ENCODE measurements at places on chromosomes 16 and 17. TPM values are rescaled to one million over a fixed set of nuclear protein-coding genes. Genes with fewer than 3 reads are reported as not detected.
A peak's percentile ranks its signal among the peaks of the same experiment; 100 is the strongest.

GRCh38 chr17:14351493-14351892 lies 50.6 kb downstream of the HS3ST3B1 start:
- H3K4me3 ChIP-seq, result no peak overlapping the region
- H3K27me3 ChIP-seq, result no peaks in the 10 kb centered on the region
- H3K36me3 ChIP-seq, result no peaks in the 10 kb centered on the region
- H3K4me1 ChIP-seq, result no peaks in the 10 kb centered on the region

GRCh38 chr16:66357523-66357928 lies 9.0 kb upstream of the CDH5 start:
- no peaks in the 10 kb centered on the region for H3K27me3 ChIP-seq
- H3K36me3 ChIP-seq, result no peaks in the 10 kb centered on the region
- no peak overlapping the region for H3K27ac ChIP-seq

GRCh38 chr17:32112416-32112815 lies 29.9 kb upstream of the RHOT1 start:
- no peaks in the 10 kb centered on the region for H3K4me1 ChIP-seq
- H3K36me3 ChIP-seq, result no peaks in the 10 kb centered on the region
- H3K27ac ChIP-seq, result no peak overlapping the region
- H3K27me3 ChIP-seq, result no peaks in the 10 kb centered on the region
- no peak overlapping the region for H3K4me3 ChIP-seq

DNA sequence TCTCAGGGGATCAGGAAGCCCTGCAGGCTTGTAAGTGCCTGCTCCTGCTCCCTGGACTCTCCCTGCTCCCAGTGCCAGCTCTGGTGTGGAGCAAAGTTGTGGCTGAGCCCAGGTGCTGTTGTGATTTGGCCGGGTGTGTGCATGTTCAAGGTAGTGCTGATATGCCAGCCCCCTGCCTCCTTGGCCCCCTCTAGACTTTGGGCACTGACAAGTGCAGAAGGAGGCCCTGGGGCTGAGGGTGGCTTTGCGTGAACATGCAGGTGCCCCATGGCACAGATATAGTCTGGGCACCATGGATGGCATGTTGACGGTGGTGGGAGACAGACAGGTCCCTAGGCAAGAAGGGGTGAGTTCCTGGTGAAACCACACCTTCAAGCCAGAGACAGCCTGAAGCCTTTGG lies 441.6 kb upstream of the CDH8 start:
- no peak overlapping the region for H3K27ac ChIP-seq
- no peaks in the 10 kb centered on the region for H3K27me3 ChIP-seq
- no peak for DNase-seq
- H3K4me1 ChIP-seq, result no peaks in the 10 kb centered on the region
- no peak overlapping the region for H3K4me3 ChIP-seq
- H3K36me3 ChIP-seq, result no peaks in the 10 kb centered on the region

GRCh38 chr17:11279776-11280344 lies 38.8 kb downstream of the SHISA6 start:
- no peak overlapping the region for H3K27ac ChIP-seq
- no peaks in the 10 kb centered on the region for H3K27me3 ChIP-seq
- H3K4me1 ChIP-seq, result peaks cover 5% of the 10 kb centered on the region
- no peak overlapping the region for H3K4me3 ChIP-seq

DNA sequence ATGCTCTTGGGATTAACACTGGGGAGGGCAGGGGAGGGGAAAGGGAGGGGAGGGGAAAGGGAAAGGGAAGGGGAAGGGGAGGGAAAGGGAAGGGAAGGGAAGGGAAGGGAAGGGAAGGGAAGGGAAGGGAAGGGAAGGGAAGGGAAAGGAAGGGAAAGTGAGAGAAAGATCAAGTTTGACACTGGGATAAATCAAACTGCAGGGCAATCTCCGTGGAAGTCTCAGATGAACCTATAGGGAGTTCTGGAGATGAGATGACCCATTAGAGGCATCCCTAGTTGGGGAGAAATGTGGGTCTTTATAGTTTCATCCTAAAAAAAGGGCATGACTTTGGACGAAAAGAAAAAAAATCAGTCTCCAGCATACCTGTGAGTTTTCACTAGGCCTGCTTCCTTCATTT lies 2.2 kb downstream of the KRTAP4-12 start:
- no peaks in the 10 kb centered on the region for H3K36me3 ChIP-seq
- no peak for DNase-seq
- H3K27me3 ChIP-seq, result no peaks in the 10 kb centered on the region
- H3K4me1 ChIP-seq, result no peaks in the 10 kb centered on the region

GRCh38 chr16:24774510-24774909 lies 45.1 kb downstream of the TNRC6A start:
- no peak overlapping the region for H3K4me3 ChIP-seq
- DNase-seq, result no peak
- no peaks in the 10 kb centered on the region for H3K27me3 ChIP-seq
- H3K4me1 ChIP-seq, result peaks cover 4% of the 10 kb centered on the region
- H3K36me3 ChIP-seq, result peaks cover 15% of the 10 kb centered on the region

DNA sequence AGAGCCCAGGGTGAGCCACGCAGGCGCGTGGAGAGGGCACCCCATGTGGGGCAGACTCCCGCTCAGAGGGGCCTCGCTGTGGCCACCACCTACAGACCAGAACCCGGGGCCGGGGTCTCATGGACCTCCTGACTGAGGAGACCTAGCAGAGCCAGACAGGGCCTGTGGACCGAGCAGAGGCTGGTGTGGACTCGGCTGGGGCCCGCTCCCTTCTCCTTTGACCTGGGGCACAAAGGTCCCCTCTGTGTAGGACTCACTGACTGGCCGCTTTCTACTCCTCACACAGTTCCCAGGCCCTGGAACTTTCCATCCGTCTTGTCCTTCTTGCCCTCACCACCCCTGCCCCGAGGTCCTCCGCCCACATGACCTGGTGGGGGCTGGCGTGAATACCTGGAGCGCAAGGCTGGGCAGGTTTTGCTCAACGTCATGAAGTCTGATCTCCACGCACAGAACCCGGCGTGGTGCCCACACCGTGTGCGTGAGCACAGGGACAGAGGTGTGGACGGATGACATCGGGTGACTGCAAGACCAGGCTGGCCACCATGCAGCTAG lies 44.7 kb upstream of the ACSF3 start:
- H3K27ac ChIP-seq, result no peak overlapping the region
- H3K4me3 ChIP-seq, result no peak overlapping the region
- peaks cover 6% of the 10 kb centered on the region for H3K4me1 ChIP-seq

DNA sequence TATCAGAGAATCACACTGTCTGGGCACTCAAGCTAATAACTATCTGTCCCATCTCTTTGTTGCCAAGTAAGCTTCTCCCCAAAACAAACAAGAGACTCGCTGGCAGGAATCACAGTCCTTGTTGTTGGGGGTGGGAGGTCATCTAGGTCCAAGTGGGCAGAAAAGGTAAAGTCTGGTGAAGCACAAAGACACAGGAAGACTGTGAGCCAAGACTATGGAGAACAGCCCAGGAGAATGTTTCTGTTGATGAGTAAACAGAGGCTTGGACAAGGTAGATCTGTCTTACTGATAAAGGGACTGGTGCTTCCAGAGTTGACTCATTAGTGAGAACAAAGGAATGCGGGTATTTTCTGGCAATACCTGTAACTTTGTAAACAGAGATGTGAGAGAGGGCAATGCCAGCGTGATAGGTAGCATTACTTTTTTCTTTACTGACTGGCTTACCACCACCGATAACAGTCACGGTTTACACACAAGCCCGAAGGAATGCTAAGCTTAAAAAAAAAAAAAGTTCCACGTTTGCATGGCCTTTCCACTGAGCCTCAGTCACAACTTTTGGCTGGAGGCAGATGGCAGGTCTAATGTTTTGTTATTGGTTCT lies 11.5 kb upstream of the MMD start:
- H3K4me3 ChIP-seq, result no peak overlapping the region
- H3K27me3 ChIP-seq, result no peaks in the 10 kb centered on the region
- H3K4me1 ChIP-seq, result peaks cover 15% of the 10 kb centered on the region
- no peak for DNase-seq
- no peak overlapping the region for H3K27ac ChIP-seq

- peaks cover 7% of the 10 kb centered on the region for H3K4me1 ChIP-seq
- no peak overlapping the region for H3K27ac ChIP-seq
- H3K4me3 ChIP-seq, result no peak overlapping the region
- DNase-seq, result no peak
- H3K36me3 ChIP-seq, result no peaks in the 10 kb centered on the region
- no peaks in the 10 kb centered on the region for H3K27me3 ChIP-seq
These were observed 119.5 kb downstream of the NTN1 start for GRCh38 chr17:9140550-9141424.

- no peaks in the 10 kb centered on the region for H3K4me1 ChIP-seq
- no peak overlapping the region for H3K4me3 ChIP-seq
- H3K27me3 ChIP-seq, result peaks cover 3% of the 10 kb centered on the region
- H3K27ac ChIP-seq, result no peak overlapping the region
These were observed 19.7 kb upstream of the GUCY2D start for GRCh38 chr17:7982666-7983065.

- H3K4me1 ChIP-seq, result no peaks in the 10 kb centered on the region
- H3K27ac ChIP-seq, result no peak overlapping the region
- H3K36me3 ChIP-seq, result no peaks in the 10 kb centered on the region
- DNase-seq, result no peak
- no peak overlapping the region for H3K4me3 ChIP-seq
These were observed 1.2 kb downstream of the C16orf54 start for GRCh38 chr16:29744541-29745101.

DNA sequence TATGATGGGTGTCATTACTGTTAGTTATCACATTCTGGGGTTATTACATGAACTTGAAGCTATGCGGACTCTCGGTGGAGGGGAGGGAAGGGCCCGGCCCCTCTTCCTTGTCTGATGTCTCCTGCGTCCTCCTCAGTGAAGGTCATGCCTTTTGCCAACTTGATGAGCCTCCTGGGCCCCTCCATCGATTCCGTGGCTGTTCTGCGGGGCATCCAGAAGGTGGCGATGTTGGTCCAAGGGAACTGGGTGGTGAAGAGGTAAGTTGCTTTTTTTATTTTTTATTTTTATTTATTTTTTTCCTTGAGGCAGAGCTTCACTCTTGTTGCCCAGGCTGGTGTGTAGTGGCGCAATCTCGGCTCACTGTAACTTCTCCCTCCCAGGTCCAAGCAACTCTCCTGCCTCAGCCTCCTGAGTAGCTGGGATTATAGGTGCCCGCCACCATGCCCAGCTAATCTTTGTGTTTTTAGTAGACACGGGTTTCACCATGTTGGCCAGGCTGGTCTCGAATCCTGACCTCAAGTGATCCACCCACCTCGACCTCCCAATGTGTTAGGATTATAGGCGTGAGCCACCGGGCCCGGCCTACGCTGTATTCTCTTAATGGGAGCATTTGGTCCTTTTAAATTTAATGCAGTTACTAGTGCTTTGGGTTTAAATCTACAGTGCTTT lies 21.6 kb downstream of the POLR3E start:
- DNase-seq, result peak; percentile 39
- no peaks in the 10 kb centered on the region for H3K27me3 ChIP-seq
- no peaks in the 10 kb centered on the region for H3K36me3 ChIP-seq
- H3K4me1 ChIP-seq, result no peaks in the 10 kb centered on the region

DNA sequence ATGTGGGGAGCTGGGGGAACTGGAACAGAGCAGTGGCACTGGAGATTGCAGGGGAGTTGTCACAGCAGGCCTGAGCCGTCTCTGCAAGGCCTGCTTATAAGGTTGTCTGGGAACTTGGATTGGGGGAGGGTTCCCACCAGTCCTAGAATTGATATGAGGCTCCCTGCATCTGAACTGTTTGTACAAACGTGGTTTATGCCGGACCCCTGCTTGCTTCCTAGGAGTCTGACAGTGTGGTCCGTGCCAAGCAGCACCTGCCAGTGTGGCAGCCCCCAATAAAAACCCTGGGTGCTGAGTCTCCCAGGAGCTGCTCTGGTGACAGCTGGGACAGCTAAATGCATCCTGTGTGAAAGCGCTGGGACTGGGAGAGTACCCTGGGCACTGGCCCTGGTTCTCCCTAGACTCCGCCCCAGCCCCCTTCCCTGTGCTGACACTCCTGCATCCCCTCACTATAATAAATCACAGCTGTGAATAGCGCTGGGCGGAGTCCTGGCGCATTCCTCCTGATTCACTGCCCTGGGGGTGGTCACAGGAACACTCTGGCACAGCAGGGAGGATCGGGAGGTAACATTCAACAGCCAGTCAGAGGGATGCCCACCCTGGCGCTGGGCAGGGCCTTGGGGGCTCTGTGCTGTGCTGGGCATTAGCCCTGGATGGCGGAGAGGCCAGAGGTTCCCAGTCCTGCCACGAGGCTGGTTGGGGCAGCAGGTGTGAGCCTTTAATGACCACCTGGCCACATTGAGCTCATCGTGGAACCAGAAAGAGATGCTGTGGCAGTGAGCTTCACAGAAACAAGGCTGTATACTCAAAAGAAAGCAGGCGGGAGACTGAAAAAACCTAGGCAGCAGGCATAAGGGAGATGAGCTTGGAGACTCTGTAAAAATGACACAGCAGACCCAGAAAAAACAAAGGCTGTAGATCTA lies 45.6 kb downstream of the RMI2 start:
- H3K4me1 ChIP-seq, result peaks cover 15% of the 10 kb centered on the region
- peak; percentile 50 for DNase-seq
- H3K36me3 ChIP-seq, result no peaks in the 10 kb centered on the region

Gene THRA
- 20.8 TPM for total RNA-seq

Gene MYH1
- total RNA-seq, result not detected

Gene PRSS33
- total RNA-seq, result 0.73 TPM

Gene SLC52A1
- 0.31 TPM for total RNA-seq

Gene TUBB3
- total RNA-seq, result 41.4 TPM

Gene TMEM132E
- 0.21 TPM for total RNA-seq

Gene NLE1
- 12.4 TPM for total RNA-seq

Gene KRTAP4-9
- not detected for total RNA-seq

Gene SHMT1
- 38.5 TPM for total RNA-seq

Gene ALDH3A1
- 1.4 TPM for total RNA-seq
